ENCODE measurements at places on chromosomes 2 and 18.

GRCh38 chr2:231707625-231707926 lies 749 bp upstream of the PTMA start:
- peak; percentile 51 for DNase-seq

DNA sequence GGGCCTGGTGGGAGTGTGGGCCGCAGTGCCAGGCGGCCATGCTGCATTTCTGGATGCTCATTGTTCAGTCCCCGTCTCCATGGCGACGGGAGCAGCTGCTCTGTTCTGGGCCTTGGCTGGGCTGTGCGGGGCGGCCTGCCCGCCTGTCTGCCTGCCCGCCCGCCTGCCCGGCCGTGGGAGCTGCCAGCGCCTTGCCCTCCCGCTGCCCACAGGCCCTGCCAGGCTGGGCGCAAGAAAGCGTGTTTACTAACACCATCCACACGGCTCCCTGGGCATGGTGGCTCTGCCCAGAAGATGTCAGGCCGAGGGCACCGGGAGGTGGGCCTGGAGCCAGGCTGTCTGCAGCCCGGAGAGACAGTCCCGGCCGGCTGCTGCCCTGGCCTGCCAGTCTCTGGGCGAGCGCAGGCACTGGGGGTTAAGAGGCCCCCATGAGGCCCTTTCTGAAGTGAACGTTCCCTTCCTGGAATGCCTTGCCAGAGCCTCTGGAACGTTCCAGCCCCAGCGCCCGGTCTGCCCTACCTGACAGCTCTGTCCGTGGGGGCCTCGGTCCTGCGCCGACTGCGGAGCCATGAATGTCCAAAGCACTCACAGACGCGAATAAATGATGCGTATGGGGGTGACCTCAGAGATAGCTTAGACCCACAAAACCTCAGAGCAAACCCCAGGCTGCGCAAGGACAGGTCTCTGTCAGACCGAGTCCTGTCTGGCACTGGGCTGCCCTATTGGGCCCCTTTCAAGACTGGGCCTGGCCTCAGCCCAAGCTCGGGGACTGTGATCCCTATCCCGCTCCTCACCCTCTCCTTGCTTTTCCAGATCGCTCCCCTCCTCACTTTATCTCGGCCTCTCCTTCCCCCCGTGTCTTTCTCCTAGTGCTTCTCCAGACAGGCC lies 44.3 kb downstream of the MYCN start:
- DNase-seq, result no peak

DNA sequence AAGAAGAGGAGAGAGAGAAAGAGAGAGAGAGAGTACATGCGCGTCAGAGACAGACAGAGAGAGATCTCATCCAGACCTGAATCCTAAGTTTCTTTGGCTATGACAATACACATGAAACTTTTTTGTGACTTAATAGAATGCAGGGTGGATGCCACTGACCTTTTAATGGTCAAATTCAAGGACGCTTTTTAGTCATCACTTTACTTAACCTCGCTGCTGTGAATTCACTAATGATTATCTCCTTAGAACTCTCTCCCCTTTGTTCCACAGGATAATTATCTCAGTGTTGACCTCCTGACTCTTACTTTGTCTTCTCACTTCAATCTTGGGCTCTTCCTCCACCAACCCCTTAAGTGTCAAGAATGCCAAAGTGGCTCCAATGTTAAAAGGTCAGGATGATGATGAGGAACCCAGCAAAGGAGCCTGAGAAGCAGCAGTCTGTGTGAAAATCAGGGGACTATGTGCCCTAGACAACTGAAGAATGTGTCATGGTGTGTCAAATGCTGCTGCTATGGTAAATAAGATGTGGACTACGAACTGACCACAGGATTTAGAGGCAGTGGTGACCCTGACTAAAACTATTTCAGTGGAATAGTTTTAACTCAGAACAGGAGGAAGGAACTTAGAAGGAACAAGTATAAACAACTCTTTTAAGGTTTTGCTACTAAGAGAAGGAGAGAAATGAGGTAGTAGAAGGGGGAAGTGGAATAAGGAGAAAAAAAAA lies 382.1 kb downstream of the ZEB2 start:
- DNase-seq, result no peak

GRCh38 chr2:222869252-222869560 lies 8.4 kb downstream of the ACSL3 start:
- no peak for DNase-seq

DNA sequence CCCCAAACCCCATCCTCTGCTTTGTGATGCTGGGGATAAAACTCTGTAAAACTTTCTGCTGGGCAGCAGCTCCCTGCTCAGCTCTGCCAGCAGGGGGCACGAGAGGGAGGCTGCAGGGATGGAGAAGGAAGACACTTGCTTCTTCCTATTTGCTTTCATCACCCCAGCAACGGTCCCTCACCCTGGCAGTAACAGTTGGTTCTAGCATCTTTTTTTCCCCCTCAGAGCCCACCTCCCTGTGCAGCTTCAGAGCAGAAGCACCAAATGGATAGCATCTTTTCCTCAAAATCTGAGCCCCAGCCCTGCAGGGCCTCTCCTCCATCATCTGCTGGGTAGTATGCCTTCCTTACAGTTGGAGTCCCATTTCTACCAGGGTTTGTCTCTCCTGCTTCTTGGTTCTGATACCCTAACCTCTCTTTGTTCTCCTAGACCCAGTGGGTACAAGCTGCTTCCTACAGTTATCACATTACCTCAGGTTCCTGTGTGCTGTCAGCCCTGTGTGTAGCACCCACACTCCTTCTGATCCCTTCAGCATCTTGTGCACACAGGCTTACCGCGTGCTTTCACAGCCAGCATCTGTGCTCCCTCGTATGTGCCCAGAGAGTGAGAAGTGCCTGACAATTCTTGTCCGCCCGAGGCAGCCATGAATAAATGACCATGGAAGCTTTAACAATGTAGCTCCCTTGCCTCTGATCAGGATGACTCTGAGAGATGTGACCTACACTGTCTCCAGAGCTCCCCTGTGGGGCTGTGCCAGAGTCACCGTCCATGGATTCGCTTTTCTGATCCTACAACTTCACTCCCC lies 14.5 kb downstream of the CKAP2L start:
- peak; percentile 76 for DNase-seq

DNA sequence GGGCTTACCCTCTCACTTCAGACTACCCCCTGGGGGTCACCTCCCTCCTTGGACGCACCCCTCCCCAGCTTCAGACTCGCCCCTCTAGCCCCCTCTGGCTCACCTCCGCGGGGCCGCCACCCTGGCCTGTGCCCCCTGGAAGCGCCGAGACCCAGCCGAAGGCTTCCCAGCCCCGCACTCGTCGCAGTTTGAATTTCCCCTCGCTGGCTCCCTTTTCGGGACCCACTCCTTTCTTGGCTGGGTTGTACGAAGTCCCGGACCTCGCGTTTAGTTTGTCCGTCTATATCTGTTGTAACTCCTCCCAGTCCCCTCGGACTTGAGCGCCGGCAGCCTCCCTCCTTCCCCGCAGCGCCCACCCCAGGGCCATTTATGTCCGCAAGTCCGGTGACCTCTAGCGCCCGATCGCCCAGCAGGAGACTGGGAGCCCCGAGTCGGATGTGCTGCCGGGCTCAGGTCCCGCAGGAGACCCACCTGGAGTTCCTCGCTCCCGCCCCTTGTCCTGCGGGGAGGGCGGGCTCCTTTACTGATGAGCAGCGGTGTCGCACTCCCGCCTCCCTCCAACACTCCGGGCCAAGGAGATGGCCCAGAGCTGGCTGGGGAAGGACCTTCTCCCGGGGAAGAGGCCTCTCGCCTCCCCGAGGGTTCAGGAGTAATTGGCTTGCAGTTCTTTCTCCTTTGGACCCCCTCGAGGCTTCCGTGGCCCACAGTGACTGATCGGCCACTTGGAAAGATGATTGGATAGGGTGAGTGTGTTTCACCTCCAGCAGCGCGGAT lies 692 bp upstream of the RAX start:
- DNase-seq, result no peak

DNA sequence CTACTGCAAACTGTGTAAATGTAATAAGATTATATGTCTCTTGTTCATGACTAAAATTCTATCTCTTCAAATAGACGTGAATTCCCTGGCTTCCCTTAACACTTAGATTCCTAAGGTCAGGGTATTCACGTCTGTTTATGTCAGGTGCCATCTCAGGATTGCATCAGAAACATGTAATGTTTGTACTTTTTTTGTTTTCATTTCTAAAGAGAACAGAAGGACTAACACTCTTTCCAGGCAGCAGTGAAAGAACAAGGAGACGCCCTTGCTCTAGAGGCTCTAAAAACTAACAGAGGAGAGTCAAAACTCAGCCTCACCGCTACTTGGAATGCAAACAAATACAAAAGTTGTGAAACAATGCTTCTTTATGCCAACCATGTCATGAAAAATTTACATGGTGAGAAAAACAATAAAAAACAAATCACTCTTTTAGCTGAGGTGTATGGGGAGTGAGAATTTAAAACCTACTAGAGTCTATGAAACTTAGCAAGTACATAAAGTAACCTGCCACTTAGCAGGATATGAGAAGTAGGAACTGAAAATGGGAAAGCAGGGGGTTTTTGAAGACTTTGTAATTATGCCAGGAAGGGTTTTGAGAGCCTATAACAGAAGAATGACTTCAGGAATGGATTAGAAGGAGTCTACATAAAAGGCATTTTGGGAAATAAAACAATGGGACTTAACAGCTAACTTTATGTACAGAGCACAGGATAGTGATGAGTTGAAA lies 522.7 kb downstream of the THSD7B start:
- no peak for DNase-seq

- DNase-seq, result no peak
Observed at GRCh38 chr18:12844391-12844790, 39.6 kb downstream of the PTPN2 start.

GRCh38 chr2:241295326-241296095 lies 20.0 kb downstream of the HDLBP start:
- no peak for DNase-seq

- no peak for DNase-seq
Observed at GRCh38 chr18:10089881-10090280, 176.1 kb downstream of the VAPA start.

All from activated T-cell treated with anti-CD3 and anti-CD28 coated beads for 48 hours (primary cell).